ENCODE measurements at places on chromosomes 4 and X. TPM values are rescaled to one million over a fixed set of nuclear protein-coding genes. Genes with fewer than 3 reads are reported as not detected.

Gene BEX4
- 39.0 TPM for total RNA-seq

Gene ZCCHC12
- total RNA-seq = 0.28 TPM

Gene RELL1
- 17.2 TPM for total RNA-seq

Gene CXorf65
- 4.5 TPM for total RNA-seq

Gene MAGEB1
- total RNA-seq = 0.05 TPM

Measured in thymus (tissue), 14 donors.